ENCODE measurements at places on chromosomes 13 and 19. TPM values are rescaled to one million over a fixed set of nuclear protein-coding genes. Genes with fewer than 3 reads are reported as not detected.

FBXO17 gene
- 31.7 TPM for total RNA-seq

DNA sequence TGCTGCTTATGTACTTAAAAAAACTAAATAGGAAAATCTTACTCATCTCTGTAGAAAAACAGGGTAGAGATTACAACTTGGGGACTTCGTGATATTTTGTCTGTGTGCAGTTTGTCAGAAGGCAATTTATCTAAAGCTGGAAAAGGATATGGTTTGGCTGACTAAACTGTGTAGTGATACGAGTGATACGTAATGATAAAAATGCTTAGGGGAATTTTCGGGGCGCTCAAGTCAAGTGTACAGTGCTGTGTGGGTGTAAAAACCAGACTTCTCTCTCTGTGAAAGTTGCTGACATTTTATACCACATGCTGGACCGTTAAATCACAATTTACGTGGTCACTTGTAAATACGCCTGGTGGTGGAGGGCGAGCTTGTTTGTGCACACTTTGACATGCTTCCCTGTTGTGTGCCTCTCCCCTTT, 221.7 kb downstream of the KCNRG start:
- no peak for DNase-seq

TEX101 gene
- total RNA-seq = not detected

DNA sequence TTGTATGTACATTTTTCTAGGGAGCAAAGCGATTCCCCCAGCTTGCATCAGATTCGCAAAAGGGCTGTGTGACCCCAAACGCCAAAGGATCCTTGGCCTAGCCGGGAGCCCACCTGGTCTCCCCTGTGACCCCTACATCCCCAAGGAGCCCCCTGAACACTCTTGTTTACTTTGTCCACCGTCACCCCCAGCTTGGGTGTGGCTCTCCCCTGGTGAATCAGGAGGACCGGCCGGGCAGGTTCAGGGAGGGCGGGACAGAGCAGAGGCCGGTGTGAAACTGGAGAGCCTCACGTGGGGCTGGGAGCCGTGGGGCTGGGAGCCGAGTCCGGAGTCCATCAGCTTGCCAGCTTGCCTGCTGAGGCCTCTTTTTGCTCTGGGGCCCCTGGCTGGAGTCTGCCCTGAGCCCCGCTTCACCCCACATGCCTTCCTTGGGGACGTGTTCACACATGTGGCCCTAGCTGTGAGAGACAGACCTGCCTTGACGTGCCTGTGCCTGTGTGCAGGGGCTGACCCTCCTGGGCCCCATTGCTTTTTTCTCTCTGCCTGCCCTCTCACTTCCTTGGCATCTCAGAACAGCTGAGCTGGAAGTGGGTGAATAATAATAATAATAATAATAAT, 2.0 kb downstream of the ITPKC start:
- no peak for DNase-seq

- DNase-seq = no peak
Observed at GRCh38 chr13:98977568-98978265, at the start of gene DOCK9. Gene DOCK9, minus strand, starts transcription at chr13:98978064. Its CDS starts 155 bp downstream, at chr13:98977909.

RNF17 gene
- not detected for total RNA-seq

ZNF420 gene
- 17.5 TPM for total RNA-seq

HCN2 gene
- not detected for total RNA-seq

DNA sequence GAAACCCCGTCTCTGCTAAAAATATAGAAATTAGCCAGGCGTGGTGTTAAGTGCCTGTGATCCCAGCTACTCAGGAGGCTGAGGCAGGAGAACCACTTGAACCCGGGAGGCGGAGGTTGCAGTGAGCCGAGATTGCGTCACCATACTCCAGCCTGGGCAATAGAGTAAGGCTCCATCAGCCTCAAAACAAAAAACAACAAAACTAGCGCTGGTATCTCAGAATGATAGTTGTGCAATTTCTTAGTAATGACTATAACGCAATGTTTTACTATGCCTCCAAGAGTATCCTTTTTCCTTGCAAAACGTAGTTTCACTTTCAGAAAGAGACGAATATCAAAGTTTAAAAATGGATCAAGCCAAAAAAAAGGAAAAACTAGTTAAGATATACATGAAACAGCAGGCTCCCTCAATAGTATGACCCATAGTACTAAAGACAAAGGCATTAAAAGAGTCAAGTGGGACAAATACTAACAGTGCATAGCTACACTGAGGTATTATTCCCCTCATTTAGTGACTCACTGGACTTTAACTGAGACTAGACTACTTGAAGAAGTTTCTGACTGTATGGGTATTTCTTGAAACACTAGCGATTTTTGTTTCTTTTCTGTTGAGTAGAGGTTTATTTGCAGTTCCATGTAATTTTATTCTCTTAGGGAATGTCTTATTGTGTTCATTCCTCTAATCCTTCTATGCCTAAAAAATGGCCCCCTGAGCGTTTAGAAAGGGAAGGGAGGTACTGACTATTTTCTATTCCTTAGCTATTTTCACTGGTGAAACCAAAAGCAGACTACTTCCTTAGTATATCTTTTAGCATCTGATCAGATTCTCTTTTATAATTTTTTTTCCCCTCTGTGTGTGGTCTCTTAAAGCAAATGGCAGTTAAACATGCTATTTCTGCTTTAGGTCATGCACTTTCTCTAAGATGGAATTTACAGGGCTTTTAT, 10.4 kb upstream of the ITM2B start:
- DNase-seq = no peak

DOCK6 gene
- total RNA-seq = 30.5 TPM

GRCh38 chr13:31179754-31180153, 18.1 kb upstream of the HSPH1 start:
- no peak for DNase-seq

GRCh38 chr13:72121466-72121865, 254.5 kb upstream of the DACH1 start:
- no peak for DNase-seq

DNA sequence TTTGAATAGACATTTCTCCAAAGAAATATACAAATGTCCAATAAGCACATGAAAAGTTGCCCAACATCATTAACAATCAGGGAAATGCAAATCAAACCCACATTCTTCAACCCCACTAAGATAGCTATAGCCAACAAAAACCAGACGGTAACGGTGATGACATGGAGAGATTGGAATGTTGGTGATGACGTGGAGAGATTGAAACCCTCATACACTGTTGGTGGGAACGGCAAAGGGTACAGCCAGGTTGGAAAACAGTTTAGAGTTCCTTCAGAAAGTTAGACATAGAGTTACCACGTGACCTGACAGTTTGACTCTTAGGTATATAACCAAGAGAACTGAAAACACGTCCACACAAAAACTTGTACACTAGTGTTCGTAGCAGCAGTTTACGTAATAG, 48.1 kb downstream of the TNFRSF19 start:
- DNase-seq = no peak

DNA sequence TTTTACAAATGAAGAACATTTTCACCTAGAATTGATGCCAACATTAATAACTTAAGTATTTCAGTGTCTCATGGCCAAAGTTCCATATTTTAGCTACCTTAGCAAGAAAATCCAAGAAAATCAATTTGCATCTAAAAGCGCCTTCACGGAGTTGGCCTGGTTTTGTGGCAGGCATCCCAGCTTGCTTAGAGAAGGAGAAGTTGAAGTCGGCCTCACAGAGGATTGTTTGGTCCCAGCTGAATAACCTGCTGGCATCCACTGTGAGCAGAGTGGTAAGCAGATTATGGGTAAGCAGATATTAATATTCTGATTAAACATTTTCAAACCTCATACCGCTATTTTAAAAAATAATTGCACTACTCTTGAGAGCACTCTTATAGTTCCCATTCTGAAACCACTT, 62.3 kb upstream of the STARD13 start:
- DNase-seq = no peak

RXFP2 gene
- total RNA-seq = 0.21 TPM

DNAAF3 gene
- not detected for total RNA-seq

DNA sequence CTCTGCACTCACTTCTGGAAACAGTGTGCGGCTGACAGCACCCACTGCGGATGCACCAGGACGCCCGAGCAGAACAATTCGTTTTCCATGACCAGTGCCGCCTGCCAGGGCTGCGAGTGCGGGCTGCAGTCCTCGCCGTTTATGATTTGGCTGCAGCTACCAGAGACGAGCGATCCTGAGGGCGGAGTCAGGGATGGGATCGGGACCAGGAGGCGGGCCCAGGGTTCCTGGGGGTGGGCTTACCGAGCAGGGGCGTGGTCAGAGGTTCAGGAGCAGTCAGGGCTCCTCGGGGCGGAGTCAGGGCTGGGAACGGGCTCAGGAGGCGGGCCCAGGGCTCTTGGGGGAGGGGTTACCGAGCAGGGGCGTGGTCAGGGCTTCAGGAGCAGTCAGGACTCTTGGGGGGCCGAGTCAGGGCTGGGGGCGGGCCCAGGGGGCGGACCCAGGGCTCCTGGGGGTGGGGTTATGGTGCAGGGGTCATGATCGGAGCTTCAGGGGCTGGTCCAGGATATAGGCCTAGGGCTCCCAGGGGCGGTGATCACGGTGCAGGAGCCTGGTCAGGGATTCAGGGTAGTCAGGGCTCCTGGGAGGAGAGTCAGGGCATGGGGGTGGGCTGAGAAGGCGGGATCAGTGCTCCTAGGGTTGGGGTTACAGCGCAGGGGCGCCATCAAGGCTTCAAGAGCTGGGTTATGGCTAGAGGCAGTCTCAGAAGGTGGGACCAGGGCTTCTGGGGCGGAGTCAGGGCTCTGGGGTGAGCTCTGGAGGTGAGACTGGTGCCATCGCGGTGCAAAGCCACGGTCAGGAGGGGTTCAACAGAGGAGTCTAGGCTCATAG, 1.7 kb downstream of the KLK4 start:
- DNase-seq = no peak

DNA sequence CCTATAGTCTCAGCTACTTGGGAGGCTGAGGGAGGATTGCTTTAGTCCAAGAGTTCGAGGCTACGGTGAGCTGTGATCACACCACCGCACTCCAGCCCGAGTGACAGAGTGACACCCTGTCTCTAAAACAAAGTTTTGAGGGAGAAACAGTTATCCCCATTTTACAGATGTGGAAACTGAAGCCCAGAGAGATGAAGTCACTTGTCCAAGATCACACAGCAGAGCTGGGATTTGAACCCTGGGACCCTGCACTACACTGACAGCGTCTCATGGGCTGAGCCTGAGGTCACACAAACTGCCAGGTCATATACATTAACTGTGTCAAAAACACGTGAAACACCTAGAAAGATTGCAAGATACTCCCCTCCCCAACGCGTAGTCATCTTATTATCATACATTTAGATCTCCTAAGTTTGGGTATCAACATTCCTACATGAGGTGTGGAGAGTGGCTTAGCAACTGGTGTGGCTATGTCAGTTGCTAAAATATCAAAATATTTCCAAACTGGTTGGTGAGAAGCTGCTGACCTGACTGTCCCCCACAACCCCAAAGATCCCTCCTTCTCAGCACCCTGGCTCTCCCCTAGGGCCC, 8.2 kb downstream of the FCGBP start:
- DNase-seq = no peak

USHBP1 gene
- 4.0 TPM for total RNA-seq

PSPN gene
- 1.4 TPM for total RNA-seq

DNA sequence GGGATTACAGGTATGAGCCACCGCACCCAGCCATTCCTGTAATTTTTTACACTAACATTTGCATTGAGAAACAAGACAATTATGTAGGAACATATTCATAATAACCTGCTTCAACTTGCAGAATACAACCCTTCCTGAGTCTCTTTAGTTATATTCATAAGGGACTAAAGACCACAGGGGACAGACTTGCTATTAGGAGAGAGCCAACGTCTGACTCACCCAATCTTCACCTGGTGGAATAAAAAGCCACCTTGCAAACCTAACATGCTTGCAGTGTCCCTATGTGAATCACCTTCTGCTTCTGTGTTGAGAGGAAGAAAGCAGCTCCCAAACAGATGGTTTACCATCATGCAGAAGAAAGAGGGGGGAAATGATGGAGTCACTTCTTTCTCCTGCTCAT, 456.1 kb downstream of the PCDH9 start:
- DNase-seq = no peak

HIPK4 gene
- total RNA-seq = not detected

- no peak for DNase-seq
Observed at GRCh38 chr19:56080669-56081401, 40.3 kb downstream of the ZNF787 start.

DNA sequence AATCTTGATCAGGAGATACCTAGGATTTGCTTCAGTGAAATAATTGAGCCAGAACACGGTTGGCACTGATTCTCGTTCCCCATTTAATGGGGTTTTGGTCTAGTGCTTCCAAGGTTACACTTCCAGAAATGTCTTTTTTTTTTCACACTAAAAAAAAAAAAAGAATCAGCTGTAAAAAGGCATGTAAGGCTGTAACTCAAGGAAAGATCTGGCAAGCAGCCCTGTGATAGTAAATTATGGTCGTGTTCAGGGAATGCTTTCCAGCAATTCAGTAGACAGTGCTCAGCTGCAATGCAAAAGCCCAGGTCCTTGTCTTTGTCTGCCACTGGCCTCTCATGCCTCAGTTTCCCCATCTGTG, 27.2 kb upstream of the NDUFS7 start:
- DNase-seq = no peak

CEACAM16 gene
- total RNA-seq = not detected

RNF225 gene
- total RNA-seq = not detected

- no peak for DNase-seq
Observed at GRCh38 chr13:49676581-49677298, 14.5 kb downstream of the EBPL start.

DNA sequence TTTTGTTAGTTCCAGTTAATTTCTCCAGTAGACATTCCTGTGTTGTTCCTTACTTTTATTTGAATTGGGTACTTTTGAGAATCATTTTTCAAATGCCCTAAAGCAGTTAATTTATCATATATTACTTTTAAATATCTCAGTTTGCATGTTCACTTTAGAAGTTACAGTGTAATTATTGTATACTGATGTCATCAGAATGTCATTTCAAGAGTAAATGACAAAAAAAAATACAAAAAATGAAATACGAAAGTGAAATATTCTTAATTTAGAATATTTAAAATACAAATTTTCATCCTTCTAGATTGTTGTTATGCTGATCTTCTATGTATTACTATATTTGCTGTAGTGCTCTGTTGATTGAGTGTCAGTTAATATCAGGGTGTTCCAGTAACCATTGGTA, 114.2 kb downstream of the PAN3 start:
- DNase-seq = no peak

- DNase-seq = no peak
Observed at GRCh38 chr19:6021878-6022569, 44.1 kb upstream of the RANBP3 start.

PLIN5 gene
- 4.0 TPM for total RNA-seq

- DNase-seq = no peak
Observed at GRCh38 chr19:13804830-13805683, 9.8 kb downstream of the ZSWIM4 start.

SBNO2 gene
- 55.4 TPM for total RNA-seq

GRCh38 chr13:101490406-101491015, 38.0 kb downstream of the ITGBL1 start:
- DNase-seq = no peak

GRCh38 chr19:982567-983170, 1.5 kb upstream of the WDR18 start:
- no peak for DNase-seq

DNA sequence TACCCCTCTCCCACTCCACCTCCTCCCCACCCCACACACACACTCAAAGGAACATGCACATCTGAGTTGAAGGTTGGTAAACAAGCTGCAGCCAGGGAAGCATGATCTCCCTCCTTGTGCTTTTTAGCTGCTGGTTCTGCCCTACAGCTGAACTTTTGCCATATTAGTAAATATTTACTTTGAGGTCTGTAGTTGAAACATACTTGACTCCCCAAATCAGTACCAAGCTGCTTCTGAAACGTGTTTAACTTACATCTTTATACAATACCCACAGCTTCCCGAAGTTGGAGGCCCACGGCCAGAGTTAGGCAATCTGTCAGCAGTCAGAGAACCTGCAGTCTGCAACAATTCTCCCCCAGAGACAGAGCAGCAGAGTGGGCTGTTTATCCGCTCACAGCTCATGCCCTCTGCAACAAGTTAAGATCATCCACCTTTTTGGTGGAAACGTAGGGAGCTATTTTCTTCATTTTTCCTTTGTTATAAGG, 1.5 kb upstream of the PCDH20 start:
- DNase-seq = no peak

Measured in thoracic aorta (tissue), 2 donors.